ENCODE measurements at places on chromosomes 6 and 20.

DNA sequence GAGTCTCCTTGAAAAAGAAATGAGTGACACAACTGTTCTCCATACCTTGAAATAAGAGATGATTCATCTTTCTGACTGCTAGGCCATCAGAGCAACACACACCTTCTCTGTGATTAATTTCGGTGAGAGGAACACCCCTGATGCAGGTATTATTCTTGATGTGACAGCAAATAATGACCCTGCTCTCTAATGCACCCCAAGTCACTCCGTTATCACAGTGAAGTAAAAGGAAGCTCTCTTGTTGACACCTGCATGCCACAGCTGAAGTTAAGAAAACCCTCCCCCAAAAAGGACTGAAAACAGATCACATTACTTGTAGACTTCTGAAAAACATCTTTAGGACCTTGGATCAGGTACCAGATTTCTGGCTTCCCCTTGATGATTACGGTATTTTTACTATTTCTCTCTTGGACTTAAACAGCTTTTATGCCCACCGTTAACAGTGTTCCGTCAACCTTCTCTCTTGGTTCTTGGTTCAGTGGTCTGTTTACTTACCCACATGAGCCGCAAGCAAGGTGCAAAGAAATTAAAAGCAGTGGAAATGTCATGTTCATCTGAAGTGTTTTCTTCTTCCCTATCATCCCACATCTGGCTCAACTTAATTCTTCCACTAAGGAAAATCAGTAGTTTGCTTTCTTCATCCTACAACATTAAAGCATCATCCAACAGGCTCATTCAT is 249.7 kb downstream of the GMPR start:
- DNase-seq = peak; percentile 60

GRCh38 chr6:147017153-147017552 is 187.1 kb upstream of the STXBP5 start:
- DNase-seq = no peak

- no peak for DNase-seq
Observed at GRCh38 chr6:28741363-28741762, 182.4 kb downstream of the TRIM27 start.

DNA sequence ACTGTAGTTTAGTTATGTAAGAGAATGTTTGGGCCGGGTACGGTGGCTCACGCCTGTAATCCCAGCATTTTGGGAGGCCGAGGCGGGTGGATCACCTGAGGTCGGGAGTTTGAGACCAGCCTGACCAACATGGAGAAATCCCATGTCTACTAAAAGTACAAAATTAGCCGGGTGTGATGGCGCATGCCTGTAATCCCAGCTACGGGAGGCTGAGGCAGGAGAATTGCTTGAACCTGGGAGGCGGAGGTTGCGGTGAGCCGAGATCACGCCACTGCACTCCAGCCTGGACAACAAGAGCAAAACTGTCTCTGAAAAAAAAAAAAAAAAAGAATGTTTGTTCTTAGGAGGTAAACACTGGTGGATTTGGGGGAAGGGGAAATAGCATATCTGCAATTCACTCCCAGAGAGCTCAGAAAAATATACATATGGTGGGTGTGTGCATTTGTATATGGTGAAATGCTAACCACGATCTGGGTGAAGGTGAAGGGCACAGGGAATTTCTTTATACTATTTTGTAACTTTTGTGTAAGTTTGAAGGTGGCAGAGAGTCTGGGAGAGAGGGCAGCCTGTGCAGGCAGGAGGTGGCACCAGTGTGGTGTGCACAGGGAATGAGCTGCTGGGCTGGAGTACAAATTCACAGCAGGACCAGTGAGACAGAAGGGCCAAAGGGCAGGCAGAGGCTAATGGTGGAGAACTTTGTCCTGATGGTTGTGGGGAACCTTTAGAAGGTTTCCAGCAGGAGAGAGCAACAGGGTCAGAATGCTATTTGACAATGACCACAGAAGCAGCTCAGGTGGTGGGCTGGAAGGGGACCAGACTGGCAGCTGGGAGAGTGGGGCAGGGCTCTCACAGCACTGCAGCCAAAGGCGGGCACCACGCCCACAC is 42.4 kb downstream of the SSR1 start:
- no peak for DNase-seq

GRCh38 chr6:157632821-157633220 is 190.2 kb upstream of the SNX9 start:
- no peak for DNase-seq

DNA sequence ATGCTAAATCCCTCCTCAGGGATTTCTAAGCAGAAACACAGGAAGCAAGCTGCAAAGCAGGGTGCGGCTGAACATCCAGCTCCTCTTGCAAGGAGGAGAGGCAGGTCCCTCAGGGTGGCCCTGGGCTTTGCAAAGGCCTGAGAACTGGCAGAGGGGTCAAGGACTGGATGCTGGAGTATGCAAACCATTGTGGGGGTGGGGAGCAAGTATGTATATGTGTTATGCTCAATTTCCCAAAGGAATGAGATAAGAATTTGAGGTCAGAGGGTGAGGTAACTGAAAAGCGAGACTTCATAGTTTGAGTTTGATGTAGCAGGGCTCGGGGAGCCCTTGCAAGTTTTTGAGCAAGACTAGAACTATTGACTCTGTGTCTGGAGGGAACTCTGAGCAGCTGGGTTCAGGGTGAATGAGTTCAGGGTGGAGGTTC is 11.2 kb downstream of the SLC22A2 start:
- no peak for DNase-seq

- DNase-seq = no peak
Observed at GRCh38 chr20:13202565-13202964, 18.5 kb upstream of the ISM1 start.

- DNase-seq = peak; percentile 74
Observed at GRCh38 chr20:51531141-51531710, 11.3 kb downstream of the NFATC2 start.

DNA sequence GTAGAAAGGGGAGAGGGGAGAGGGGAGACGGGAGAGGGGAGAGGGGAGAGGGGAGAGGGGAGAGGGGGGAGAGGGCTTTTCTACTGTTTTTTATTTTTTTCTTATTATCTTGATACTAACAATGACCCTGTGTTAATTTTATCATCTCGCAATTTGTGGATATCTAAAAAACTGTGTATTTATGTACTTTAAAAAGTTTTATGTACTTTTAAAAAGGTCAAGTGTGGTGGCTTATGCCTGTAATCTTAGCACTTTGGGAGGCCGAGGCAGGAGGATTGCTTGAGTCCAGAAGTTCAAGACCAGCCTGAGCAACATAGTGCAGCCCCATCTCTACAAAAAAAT is 5.5 kb upstream of the PRIM2 start:
- no peak for DNase-seq

DNA sequence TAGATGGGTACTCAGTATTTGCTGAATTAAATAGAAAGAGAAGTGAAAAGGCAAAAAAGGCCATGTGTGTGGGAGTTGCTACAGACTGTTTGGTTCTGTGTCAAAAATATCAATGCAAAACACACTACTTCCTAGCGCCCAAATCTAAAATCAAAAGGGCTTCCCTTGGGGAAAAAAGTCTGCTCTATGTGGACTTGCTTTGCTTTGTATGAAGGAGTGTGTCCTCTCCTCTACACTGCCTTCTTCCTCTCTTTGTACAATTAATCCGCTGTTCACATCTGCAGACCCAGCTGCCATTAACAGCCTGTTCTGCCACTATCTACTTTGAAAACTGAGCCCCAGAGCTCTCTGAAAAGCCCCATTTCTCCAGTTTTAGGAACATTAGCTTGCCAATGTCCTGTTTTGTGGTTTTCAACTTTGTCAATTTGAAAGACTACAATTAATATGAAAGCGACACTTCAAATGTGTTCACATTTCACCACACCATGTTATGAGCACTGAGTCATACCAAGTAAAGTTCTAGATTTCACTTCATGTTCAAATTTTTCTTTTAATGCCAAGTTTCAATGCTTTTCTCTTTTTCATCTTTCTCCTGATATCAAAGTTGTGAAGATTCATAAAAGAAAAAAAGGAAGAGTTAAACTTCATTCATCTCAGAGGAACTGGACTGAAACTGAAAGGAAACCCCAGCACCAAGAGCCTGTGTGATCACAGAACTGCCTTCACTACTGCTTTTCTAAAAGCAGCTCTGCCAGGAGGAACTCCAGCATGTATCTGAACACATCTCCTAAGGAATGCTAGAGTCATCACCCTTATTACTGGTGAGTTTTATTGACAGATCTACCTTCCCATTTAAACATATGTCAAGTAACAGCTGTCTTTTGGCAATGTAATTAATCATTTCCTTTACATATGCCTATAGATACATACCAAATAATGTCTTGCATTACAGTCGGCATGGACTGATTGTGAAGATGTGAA is 102.6 kb downstream of the KIF13A start:
- no peak for DNase-seq

- no peak for DNase-seq
Observed at GRCh38 chr6:144715344-144715743, 430.2 kb downstream of the UTRN start.

DNA sequence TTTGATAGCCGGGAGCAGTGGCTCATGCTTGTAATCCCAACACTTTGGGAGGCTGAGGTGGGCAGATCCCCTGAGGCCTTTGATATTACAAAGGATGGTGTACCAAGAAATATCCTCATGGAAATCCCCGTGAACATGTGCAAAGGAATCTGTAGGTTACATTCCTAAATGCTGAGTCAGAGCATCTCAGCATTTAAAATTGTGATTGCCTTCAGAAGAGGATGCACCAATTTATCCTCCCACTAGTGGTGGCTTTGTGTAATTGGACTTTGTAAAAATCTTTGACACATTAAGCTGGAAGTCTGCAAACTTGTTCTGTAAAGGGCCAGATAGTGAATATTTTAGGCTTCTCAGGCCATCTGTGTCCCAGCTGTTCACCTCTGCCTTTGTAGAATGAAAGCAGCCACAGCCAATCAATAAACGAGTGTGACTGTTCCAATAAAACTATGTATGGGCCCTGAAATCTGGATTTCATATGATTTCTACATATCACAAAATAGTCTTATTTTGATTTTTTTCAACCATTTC is 11.8 kb downstream of the TMEM14B start:
- no peak for DNase-seq

DNA sequence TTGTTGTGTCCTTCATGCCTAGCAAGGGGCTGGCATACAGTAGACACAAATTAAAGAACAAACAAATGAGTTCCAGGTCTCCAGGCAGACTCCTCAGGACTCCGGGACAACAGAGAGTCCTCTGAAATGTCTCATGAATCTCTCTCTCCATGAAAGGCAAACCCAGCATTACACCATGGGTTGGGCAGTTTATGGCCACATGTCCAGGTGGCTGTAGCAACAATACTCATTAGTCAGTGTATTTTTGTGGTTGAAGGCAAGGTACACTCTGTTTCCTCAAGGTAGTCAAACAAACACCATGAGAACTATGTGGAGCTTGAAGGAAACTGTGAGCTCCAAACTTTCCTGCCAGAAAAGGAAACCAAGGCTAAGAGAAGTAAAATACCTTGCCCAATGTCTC is 62.2 kb downstream of the KCNB1 start:
- no peak for DNase-seq

- DNase-seq = no peak
Observed at GRCh38 chr6:38974389-38975151, 74.0 kb upstream of the GLP1R start.

GRCh38 chr20:60102665-60103210 is 144.5 kb downstream of the CDH26 start:
- DNase-seq = no peak

GRCh38 chr6:12635375-12635774 is 81.2 kb upstream of the PHACTR1 start:
- DNase-seq = no peak

DNA sequence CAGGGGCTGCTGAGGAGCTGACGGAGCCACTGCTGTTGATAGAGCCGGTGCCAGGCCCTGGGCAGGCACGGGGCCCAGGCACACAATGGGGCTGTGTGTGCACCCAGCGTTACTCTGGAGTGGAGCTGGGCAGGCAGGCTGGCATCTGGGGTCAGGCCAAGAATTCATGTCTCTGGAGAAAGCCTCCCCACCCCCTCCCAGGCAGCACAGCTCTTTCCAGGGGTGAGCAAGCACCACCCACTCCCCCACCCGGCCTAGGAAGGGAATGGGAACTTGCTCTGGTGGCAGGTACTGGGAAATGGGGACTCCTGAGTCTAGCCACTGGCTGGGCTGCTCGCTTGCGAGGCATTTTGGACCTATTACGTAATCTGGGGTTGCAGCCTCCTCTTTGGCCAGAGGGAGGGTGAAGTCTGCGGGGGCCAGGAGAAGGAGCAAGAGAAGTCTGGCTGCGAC is 22.7 kb downstream of the TFEB start:
- no peak for DNase-seq

GRCh38 chr6:156859686-156860085 is 82.5 kb downstream of the ARID1B start:
- no peak for DNase-seq

DNA sequence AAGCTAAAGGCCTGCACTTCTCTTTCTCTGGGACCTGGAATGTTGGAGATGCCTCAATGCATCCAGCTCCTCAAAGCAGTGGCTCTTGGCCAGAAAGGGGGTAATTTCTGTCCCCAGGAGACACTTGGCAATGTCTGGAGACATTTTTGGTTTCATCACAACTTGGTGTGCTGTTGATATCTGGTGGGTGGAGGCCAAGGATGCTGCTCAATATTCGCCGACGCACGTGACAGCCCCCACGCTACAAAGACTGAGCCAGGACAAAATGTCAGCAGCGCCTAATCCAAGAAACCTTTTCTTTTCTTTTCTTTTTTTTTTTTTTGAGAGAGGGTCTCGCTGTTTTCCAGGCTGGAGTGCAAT is 79.8 kb downstream of the SULF2 start:
- DNase-seq = no peak
